Foreskin fibroblast (primary cell): ENCODE measurements at places on chromosomes 12 and 14.

- no peak for DNase-seq
Measured at GRCh38 chr12:46214668-46215436, 54.0 kb downstream of the SLC38A1 start.

DNA sequence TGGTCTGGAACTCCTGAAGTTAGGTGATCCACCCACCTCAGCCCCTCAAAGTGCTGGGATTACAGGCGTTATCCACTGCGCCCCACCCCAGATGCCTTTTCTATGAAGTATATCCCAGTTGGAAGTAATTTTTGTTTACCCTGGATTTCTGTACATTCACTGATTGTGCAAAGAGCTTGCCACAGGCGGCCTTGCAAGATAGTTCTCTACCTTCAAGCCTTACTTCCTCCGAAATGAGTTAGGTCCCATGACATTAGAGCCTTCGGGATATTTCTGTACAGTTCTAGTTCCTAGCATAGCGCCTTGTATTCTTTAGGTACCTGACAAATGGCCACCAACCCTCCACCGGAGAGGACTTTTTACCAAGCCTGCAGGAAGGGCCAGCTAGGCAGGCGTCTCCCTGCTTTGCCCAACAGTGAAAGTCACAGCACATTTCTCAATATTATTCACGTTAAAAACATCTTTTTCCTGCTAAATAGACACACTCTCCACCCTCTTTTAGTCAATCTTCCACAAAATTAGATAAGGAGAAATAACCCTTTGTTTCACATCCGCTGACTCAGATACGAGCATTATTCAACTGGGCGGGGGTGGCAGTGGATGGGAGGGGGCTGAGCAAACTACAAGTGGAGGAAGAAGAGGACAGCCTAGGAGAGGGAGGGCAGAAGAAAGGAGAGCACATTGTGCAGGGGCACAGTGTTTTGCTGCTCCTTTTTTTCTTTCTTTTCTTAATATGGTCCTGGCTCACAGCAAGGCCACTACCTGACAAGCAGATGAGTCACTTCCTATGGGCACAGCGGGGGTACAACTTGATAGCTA is 40.0 kb upstream of the CAPRIN2 start:
- peak; percentile 93 for DNase-seq

- DNase-seq, result no peak
Measured at GRCh38 chr14:104302794-104303405, 164.5 kb downstream of the KIF26A start.

DNA sequence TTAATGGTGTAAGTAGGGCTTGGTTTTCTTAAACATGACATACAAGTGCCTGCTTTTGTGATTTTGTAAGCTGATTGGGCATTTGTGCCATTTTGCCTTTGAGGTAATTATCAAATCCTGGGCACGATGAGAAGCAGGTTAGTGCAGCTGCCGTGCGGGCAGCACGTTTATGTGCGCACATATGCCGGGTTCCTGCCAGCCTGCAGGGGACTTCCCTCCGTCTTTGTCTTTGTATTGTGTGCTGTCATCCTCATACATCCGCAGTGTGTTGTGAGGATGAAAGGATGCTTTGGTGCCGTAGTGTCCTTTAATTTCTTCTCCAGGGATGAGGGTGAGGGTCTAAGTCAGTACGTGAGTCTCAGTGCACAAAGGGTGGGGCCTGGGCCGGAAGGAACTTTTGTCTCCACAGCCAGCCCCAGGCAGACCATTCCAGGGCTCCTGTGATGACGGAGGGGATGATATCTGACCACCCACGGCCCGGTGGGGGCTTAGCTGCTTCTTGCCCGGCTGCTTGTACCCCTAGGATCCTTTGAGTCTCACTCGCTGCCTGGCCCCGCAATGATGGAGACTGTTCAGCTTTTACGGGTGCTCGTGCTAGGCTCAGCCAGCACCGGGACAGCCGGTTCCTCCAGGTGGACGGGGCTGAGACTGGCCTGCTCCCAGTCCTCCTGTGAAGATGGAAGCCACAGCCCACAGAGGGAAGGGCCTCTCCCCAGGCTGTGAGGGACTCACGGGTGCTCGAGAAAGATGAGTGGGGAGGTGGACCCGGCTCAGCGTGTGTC is 54.6 kb downstream of the ADGRD1 start:
- no peak for DNase-seq

DNA sequence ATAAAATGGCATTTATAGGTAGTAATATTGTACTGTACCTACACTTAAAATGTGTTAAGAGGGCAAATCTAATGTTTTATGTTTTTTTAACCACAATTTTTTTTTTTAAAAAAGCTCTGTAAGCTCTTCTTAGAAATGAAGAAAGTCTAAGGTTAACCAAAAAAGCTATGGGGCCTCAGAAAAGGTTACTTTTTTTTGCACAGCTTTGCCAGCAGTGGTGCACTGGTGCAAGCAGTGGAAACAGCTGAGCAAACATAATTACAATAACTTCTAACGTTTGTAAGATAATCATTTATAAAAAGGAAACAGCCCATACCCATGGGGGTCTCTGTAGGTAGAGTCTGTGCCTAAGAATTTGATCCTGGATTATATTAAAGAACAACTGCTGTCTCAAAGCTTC is 85.1 kb upstream of the NID2 start:
- DNase-seq, result no peak

GRCh38 chr12:11725686-11726085 is 76.2 kb downstream of the ETV6 start:
- no peak for DNase-seq
